Breast epithelium (tissue), 4 donors: ENCODE measurements at places on chromosomes 4 and X.

DNA sequence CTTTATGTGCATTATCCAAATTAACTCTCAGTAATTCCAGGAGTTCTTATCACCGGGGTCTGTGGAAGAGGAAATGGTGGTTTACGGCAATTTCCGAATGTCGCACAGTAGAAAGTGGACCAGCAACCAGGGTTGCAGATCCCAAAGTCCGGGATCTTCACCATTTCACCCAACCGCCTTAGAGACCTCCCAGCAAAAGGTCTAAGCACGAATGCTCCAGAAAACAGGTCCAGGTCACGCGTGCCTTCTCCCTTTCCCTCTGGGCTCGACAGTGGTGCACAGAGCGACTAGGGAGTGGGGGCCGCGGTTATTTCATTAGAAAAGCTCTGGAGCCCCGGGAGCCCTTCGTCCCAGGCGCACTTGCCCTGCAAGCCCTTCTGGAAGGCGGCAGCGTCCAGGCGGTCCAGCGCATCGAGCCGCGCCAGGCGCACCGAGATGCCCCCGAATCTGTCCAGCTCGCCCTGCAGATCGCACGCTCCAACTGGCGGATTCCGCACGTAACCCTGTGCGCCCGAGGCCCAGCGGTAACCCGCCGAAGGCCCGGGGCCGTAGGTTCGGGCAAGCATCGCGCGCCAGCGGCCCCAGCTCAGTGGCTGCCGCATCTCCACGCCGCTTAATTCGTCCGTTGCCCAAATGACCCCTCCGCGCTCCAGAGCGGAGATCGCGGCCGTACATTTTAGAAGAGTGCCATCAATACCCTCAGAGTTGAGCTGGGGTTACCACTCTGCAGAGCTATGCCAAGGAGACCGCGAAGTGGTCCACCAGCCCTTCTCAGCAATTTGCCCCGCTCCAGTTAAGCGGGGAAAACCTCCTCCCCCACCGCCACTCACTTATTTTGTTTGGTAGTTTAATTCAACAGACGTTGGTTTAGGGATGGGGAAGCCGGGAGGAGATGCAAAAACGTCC lies at the start of gene NUDT6:
NUDT6 (minus strand) TSS at position 627 of the 906 bp plus-strand sequence; CDS start at position 602, 25 bp downstream.
- DNase-seq, result no peak

GRCh38 chr4:107478327-107478980 lies 241.6 kb downstream of the PAPSS1 start:
- no peak for DNase-seq

- DNase-seq, result no peak
Observed at GRCh38 chrX:155632431-155633100, 19.8 kb upstream of the TMLHE start.

GRCh38 chr4:3639613-3640586 lies 107.7 kb upstream of the LRPAP1 start:
- DNase-seq, result no peak

DNA sequence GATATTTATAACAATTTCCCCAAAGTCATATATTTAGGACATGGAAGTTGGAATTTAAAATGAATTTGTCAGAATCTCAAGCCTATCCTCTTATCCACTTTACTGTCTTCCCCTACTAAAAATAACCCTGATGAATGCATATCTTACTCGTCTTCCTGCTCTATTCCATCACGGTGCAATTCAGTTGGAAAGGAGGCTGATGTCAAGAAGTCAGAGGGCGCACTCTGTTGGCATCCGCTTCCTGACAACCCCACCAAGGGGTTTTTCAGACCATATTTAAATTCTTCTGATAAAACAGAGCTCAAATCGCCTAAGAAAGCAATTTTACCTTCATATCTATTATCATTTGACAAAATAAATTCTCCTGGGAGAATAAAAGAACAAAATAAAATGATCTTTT lies 233.5 kb downstream of the ARHGAP24 start:
- DNase-seq, result no peak

DNA sequence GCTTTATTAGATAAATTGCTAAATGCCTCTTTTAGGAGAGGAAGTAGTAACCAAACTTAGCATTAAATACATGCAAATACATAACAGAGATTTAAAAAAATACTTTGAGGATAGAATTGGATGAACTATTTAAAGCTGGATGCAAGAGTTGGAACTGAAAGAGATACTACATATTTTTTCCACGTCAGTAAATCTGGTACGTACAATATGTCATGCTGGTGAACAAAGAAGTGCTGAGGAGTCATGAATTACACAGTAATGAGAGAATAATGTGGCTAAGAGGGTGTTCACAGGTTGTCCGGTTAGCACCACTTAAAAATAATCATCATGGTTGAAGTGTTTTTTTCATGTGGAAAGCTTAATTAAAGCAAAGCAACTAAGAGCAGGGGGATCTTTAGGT lies 184.1 kb upstream of the FRMPD4 start:
- no peak for DNase-seq
